Fibroblast of the aortic adventitia (primary cell): ENCODE measurements at places on chromosomes 7 and 10.

- DNase-seq, result no peak
Measured at GRCh38 chr10:69473304-69473990, 22.2 kb downstream of the TSPAN15 start.

- no peak for DNase-seq
Measured at GRCh38 chr10:131211559-131211958, 100.0 kb downstream of the TCERG1L start.

DNA sequence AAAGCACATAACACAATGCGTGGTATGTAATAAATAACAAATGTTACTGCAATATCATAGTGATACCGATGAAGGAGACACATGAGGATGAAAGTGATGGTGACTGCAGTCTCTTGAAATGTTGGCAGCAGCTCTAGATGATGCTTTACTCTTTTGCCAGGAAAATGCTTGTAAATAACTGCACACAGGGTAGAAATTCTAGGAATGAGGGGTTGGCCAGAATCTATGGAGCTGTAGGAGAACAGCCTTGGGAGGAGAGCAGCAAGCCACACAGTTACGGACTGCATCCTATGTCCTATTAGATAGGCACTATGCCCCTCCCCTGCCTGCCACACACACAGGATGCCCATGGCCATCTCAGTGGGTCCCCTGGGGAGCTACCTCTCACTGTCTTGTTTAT lies 97.6 kb upstream of the GSDME start:
- peak; percentile 33 for DNase-seq

GRCh38 chr10:92011560-92012214 lies 88.1 kb downstream of the BTAF1 start:
- peak; percentile 50 for DNase-seq

DNA sequence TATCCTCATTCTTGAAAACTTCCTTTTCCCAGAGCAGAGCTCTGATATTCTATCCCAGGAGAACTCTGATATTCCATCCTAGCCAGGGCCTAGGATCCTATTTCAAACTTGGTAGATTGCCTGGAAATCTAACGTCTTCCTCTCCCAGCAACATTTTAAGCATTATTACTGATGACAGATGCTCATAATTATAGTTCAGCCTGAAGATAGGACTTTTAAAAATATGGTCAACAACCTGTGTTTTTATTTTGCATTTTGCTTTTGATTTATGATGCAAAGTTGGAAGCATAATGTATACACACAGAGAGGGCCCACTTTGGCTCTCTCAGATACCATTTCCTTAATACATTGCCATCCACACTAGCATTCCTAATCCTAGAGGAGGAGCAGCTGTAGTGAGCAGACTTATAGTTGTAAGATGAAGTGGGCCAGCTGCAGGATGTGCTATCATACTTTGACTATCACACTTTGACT lies 457.4 kb upstream of the TPK1 start:
- DNase-seq, result no peak

GRCh38 chr7:130865408-130866236 lies 131.6 kb upstream of the KLF14 start:
- DNase-seq, result peak; percentile 62

DNA sequence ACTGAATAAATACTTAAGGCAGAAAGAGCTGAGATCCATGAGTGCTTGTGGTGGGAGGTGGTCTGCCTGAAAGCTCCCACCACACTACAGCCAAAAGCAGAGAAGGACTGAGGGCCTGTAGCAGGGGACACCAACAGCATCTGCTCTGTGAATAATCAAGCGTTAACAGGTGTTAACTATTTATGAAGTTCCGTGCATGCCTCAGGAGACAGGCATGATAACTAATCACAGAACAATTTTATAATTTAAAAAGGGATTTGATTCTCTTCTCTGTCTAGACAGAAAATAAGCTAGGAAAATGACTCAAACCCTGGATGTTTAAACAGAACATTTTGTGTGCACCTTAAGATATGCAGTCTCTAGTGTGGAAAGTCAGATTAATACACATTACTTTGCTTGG lies 61.5 kb upstream of the GHITM start:
- no peak for DNase-seq

DNA sequence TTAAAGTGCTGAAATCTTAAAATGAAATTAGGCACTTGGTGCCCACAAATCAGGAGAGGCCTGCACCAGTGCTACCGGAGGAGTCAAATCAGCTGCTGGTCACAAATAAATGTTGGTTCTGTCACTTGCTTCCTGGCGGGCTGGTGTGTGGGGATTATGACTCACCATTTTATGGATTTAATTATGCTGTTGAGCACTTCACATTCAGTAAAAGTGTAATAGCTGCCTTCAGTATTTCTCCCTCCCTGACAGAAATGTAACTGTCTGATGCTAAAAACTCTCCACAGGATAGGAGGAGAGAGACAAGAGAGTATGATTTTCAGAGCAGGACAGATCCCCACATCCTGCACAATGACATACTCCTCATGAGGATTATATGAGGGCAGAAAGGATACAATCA lies 186.0 kb downstream of the JAZF1 start:
- DNase-seq, result peak; percentile 21

- DNase-seq, result peak; percentile 64
Measured at GRCh38 chr7:19114551-19114855, 2.9 kb downstream of the TWIST1 start.

DNA sequence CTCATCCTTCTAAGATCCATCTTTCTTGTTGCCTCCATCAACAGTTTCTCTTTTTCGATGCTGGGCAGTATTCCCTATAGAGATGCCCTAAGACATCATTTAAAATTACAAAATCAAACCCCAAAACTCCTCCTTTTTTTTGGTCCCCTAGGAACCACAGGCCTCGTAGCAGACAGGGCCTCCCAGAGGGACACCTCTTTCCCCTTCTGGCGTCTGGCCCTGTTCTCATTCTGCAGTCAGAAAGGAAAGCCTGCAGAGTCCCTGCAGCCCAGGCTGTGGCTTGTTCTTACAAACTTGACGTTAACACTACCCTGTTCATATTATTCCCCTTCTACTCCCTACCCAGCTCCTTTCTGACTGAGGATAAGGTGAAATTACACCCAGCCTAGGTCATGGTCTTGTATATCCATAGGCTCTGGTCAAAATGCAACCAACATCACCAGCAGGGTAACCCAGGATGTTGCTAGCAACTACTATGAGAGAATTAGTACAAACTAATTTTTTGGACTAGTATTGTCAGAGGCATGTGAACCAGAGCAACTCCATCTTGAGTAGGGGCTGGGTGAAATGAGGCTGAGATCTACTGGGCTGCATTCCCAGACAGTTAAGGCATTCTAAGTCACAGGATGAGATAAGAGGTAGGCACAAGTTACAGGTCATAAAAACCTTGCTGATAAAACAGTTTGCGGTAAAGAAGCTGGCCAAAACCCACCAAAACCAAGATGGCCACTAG lies 3.5 kb upstream of the EPHA1 start:
- no peak for DNase-seq

GRCh38 chr10:124212702-124213101 lies 119.3 kb upstream of the CHST15 start:
- no peak for DNase-seq

DNA sequence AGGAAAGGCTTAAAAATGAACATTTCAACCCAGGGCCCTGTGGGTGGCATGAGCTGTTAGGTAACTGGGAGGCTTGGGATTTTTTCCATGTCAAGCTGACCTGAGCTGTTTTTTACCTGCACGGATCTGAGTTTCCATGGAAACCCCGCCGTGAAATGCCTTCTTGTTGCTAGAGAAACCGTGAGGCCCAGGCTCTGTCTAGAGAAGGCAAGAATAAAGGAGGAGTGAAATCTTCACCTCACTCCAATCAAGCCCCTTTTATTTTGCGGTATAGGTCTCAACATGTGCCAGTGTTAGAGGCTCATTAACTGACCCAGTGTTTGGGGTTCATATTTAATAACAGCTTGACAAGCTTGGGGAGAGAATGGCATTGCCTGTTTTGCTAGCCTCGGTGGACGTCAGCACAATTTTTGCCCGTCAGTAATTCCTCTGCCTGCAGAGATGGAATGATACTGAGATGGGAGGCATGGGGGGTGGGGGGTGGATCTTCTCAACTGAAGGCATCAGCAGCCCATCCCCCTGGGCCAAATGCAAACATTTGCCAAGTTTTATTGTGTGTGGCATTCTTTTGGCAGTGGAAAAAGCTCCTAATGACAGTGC lies 48.9 kb upstream of the PDCD4 start:
- DNase-seq, result no peak

- DNase-seq, result no peak
Measured at GRCh38 chr10:91196268-91197048, 24.0 kb upstream of the PCGF5 start.

GRCh38 chr10:52004342-52004949 lies 305.1 kb upstream of the CSTF2T start:
- DNase-seq, result peak; percentile 72

DNA sequence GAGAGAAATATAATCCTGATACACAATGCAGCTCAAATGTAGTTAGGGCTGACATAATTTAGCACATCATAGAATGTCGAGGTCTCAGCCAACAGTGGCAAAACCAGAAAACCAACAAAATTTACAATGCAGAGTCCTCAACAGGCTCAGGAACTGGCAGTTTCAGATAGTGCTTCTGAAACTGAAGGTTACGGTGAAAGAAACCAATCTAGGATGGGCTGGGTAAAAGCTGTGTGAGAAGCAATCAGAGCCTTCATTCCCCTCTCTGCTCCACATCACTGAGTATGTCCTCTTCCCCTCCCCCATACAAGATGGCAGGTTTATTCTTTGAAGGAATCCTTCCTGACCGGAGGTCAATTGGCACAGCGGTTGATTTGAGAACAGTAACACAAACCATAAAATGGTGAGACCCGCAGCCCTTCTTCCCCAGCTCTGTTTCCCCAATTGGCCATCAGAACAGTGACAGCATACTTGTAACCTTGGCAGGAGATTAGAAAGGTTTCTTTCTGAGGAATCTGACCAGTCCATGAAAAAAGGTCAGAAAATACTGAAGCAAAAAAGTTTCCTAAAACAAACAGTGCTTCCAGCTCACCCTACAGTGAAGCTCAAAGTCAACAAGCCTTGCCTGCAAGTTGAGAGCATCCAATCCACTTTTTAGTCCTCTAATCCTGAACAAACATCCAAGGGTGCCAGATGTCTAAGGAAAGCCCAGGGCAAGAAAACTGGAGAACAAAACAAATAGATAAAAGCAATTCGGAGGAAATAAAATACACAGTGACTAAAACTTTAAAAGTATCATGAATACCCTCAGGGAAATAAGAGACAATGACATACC lies 53.9 kb upstream of the IL6 start:
- no peak for DNase-seq

- peak; percentile 99 for DNase-seq
Measured at GRCh38 chr10:73965890-73966768, 31.8 kb upstream of the VCL start.

DNA sequence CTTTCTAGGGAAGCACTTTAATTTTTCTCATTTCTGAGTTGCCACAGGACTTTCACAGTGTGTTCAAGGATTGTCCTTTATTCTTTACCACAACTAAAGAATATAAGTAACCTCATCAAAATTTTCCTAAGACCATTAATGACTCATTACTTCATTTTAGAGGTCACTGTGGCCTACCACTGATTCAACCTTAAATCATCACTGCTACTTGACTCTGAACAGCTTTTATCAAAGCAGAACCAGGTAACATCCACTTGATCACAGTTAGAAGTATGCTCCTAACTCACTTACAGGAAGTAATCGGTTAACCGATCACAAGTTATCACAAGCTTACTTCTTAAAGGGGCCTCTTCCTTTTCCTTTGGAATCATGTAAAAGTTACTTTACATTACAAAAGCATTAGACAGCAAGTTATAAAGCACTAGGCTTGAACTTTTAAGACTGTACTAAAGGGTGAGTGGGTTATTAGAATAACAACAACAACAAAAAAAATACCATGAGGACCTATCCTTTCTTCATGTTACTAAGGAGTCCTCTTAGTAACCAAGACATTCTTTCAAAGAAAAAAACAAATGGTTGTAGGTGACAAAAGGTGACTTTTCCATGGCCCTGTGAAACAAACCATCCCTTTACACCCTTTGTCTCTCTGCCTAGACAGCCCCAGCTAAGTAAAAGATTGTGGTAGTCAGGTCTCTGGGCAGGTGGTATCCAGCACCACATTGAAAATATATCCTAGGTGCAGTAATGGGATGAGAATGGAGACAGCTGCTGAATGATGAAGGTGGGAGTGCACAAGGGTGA lies 40.0 kb upstream of the PDK4 start:
- no peak for DNase-seq

DNA sequence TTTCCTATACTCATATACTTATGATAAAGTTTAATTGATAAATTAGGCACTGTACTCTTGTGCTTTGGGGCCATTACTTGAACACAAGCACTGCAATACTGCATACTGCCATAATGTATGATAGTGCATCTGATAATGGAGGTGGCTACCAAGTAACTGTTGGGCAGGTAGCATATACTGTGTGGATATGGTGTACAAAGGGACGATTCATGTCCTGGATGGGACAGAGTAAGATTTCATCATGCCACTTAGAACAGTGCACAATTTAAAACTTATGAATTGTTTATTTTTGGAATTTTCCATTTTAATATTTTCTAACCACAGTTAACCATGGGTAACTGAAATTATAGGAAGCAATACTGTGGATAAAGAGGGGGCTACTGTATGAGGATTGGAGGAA lies 38.9 kb downstream of the AKAP9 start:
- DNase-seq, result no peak

DNA sequence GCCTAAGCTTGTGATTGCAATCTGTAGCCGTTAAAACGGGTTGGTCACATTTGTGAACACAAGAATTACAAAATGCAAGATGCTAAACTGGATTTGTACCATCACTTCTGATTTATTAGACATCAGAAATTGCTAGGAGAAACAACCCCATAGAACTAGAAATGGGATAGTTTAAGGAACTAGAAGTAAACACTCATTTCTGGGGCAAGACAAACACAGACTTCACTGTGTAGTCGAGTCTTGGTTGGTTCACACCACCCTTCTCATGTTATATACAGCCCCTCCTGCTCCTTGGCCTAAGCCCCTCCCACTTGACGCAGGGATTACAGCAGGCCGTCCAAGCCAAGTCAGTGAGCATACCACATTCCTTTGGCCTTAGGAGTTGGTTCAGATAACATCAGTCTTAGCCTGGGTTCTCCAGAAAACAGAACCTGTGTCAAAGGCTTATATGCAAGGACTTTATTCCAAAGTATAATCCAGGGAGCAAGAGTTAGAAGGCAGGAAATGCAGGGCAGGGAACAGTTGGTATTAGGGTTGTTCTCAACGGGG lies 2.0 kb upstream of the NRAP start:
- peak; percentile 88 for DNase-seq

DNA sequence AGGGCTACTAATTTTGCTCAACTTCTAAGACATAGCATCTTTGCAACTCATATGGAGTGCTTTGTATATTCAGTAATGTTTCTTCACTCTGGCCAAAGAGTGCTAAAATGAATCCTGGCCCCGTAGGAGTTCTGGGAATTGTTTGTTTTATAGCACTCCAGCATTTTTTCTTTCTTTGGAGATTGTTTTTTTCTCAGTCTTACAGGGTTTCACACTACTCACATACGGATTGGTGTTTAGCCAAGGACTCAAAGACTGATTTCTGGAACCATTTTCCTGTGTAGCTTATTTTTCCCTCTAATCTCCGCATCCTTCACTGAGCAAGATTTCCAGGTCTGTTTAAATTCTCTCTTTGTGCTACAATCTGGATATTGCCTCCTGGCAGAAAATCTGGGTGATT lies 6.4 kb downstream of the TAS2R41 start:
- peak; percentile 47 for DNase-seq

GRCh38 chr7:28389504-28390395 lies 22.6 kb upstream of the CREB5 start:
- DNase-seq, result peak; percentile 86
